Activated CD4-positive, alpha-beta T cell treated with anti-CD3 and anti-CD28 coated beads for 4 hours (primary cell): ENCODE measurements at places on chromosomes 16 and 17.

- peak; percentile 74 for DNase-seq
Measured at GRCh38 chr16:28192806-28193529, 18.8 kb downstream of the XPO6 start.

- no peak for DNase-seq
Measured at GRCh38 chr17:7574176-7574953, 5.1 kb upstream of the CD68 start.

DNA sequence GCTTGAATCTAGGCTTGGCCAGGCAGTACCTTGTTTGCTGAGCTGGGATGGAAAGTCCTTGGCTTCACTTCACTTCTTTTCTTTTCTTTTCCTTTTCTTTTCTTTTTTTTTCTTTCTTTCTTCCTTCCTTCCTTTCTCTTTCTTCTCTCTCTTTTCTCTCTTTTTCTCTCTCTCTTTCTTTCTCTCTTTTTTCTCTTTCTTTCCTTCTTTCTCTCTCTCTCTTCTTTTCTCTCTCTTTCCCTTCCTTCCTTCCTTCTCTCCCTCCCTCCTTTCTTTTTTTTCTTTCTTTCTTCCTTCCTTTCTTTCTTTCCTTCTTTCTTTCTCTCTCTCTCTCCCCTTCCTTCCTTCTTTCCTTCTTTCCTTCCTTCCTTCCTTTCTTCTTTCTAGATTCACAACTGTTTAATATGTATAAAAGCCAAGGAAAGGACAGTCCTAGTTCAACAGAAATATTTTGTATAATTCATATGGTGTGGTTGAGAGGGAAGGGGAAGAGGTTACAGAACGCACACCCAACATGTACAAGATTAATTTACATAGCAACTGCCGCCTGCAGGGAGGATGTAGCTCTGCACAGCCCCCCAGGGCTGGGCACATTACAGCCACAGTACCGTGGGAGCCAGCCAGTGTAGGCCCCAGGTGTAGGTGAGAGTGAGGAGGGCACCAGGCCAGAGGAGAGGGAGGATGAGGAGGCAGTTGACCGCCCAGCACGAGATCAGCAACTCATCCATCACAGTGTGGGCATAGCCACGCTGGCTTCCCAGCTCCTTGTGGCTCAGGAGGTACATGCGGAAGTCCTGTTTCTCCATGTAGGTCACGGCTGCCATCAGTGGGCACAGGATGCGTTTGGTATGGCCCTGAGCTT, 9.7 kb upstream of the ITGB3 start:
- DNase-seq: no peak

- DNase-seq: no peak
Measured at GRCh38 chr16:85199069-85199725, 86.9 kb upstream of the CIBAR2 start.

DNA sequence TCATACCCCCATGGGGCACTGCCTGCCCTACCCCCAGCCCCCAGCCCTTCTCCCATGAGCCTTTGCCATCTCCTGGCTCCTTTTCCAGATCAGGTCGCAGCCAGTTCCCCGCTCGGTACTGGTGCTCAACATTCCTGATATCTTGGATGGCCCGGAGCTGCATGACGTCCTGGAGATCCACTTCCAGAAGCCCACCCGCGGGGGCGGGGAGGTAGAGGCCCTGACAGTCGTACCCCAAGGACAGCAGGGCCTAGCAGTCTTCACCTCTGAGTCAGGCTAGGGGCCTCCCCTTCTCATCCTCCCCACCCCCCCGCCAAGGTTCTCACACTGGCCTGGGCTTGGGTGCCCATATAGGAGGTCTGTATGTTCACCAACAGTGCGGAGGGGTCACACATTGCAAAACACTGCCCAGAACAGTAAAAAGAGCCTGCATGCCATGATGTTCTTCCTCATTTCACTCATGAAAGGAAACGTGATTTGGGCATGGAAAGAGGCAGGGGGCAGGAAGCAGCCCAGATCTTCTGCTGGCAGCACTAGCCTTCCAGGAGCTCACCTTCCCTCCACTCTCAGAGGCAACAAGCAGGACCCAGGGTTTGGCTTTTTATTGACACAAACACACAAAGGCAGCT, 7.5 kb downstream of the IFI35 start:
- DNase-seq: no peak
